ENCODE measurements at places on chromosomes 7 and 10. TPM values are rescaled to one million over a fixed set of nuclear protein-coding genes. Genes with fewer than 3 reads are reported as not detected.

RNF148 gene
- not detected for polyA plus RNA-seq

HABP2 gene
- polyA plus RNA-seq, result not detected

PDLIM1 gene
- polyA plus RNA-seq, result 1.2 TPM

DNA sequence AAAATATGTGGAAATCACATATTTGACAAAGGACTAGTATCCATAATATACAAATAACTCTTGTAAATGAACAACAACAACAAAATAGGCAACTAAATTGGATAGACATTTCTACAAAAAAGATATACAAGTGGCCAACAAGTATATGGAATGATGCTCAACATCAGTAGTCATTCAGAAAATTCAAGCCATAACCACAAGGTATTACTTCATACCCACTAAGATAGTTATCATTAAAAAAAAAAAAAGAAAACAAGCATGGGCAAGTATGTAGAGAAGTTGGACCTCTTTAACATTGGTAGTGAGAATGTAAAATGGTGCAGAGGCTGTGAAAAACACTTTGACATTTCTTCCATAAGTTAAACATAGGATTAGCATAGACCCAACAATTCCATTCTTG lies 80.8 kb downstream of the CYP26A1 start:
- no peak overlapping the region for H3K27ac ChIP-seq
- DNase-seq, result no peak
- peaks cover 16% of the 10 kb centered on the region for H3K4me1 ChIP-seq
- H3K27me3 ChIP-seq, result no peaks in the 10 kb centered on the region
- no peaks in the 10 kb centered on the region for H3K36me3 ChIP-seq
- no peak overlapping the region for H3K4me3 ChIP-seq

GRCh38 chr7:3028071-3028757 lies 15.5 kb downstream of the CARD11 start:
- peak; percentile 37 for DNase-seq
- no peaks in the 10 kb centered on the region for H3K36me3 ChIP-seq
- H3K4me1 ChIP-seq, result peaks cover 9% of the 10 kb centered on the region
- H3K4me3 ChIP-seq, result no peak overlapping the region

DNA sequence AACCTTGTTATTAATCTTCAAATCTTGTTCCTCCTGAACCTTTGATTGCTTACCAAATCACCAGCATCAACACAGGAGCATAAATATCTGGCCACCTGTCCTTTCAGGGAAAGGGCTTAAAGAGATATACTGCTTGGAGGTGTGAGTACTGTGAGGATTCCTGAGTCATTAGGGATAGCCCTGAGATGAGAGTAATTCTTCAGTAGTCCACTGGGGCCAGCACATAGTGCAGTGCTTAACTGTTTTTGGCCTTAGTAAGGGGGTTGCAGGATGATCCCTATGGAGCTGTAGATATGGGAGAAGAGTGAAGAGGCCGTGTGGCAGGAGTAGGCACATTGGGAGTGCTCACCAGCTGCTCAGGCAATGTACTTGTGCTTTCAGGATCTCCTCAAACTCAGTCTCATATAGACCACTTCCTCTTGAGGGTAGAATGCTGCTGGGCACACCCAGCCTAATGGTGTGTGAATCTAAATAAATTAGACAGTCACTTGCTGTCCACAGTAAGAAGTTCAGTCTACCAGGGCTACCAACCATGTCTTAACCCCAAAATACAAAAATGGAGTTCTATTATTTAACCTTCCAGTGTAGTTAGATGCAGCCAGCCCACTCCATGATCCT lies 26.5 kb upstream of the GPR141 start:
- H3K27me3 ChIP-seq, result no peaks in the 10 kb centered on the region
- no peak for DNase-seq
- H3K4me3 ChIP-seq, result no peak overlapping the region
- H3K36me3 ChIP-seq, result no peaks in the 10 kb centered on the region
- no peaks in the 10 kb centered on the region for H3K4me1 ChIP-seq
- no peak overlapping the region for H3K27ac ChIP-seq

- H3K4me3 ChIP-seq, result no peak overlapping the region
- no peak overlapping the region for H3K27ac ChIP-seq
- DNase-seq, result no peak
- H3K36me3 ChIP-seq, result no peaks in the 10 kb centered on the region
- no peaks in the 10 kb centered on the region for H3K27me3 ChIP-seq
These were observed 212.2 kb downstream of the ETV1 start for GRCh38 chr7:13777242-13777641.

THNSL1 gene
- polyA plus RNA-seq, result 13.4 TPM

- no peaks in the 10 kb centered on the region for H3K27me3 ChIP-seq
- DNase-seq, result no peak
- no peak overlapping the region for H3K27ac ChIP-seq
- H3K4me3 ChIP-seq, result no peak overlapping the region
- H3K36me3 ChIP-seq, result no peaks in the 10 kb centered on the region
These were observed 1199.9 kb downstream of the GATA3 start for GRCh38 chr10:9254353-9254752.

TMEM130 gene
- polyA plus RNA-seq, result not detected

CDK14 gene
- polyA plus RNA-seq, result 0.43 TPM

- no peaks in the 10 kb centered on the region for H3K36me3 ChIP-seq
- DNase-seq, result no peak
- H3K27ac ChIP-seq, result no peak overlapping the region
- peaks cover 25% of the 10 kb centered on the region for H3K4me1 ChIP-seq
- no peaks in the 10 kb centered on the region for H3K27me3 ChIP-seq
- no peak overlapping the region for H3K4me3 ChIP-seq
These were observed 147.3 kb downstream of the PFKFB3 start for GRCh38 chr10:6349846-6350535.

DNA sequence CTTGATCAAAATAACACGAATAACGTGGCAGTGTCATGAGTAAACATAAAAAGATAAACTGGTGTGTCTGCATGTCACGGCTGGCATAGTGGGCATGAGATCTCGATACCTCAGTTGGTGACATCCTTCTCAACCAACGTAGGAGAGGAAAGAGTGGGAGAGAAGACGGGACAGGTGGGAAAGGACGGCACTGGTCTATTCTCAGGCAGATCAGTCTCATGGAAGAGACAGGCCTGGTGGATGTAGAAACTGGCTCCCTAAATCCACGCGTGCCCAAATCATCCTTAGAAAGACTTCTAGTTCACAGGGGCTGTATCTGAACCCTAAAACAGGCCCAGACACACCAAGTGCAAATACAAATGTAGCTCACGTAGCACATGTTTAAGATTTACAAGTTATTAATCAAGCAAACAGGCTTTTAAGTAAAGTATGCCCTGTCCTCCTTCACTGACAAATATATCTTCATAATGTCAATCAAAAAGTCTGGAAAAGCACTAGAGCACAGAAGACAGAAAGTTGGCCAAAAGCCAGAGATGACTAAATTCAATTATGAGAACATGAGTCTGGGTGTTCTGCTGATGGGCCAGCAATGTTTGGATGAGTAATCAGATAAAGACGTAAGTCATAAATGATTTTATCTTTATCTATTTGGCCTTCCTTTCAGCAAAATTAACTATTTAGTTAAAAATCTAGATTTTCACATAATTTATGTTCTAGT lies 56.3 kb downstream of the SFMBT2 start:
- no peaks in the 10 kb centered on the region for H3K4me1 ChIP-seq
- DNase-seq, result no peak
- no peak overlapping the region for H3K27ac ChIP-seq
- no peaks in the 10 kb centered on the region for H3K36me3 ChIP-seq
- no peaks in the 10 kb centered on the region for H3K27me3 ChIP-seq
- no peak overlapping the region for H3K4me3 ChIP-seq

- H3K4me1 ChIP-seq, result peaks cover 6% of the 10 kb centered on the region
- H3K36me3 ChIP-seq, result no peaks in the 10 kb centered on the region
- H3K4me3 ChIP-seq, result no peak overlapping the region
- H3K27ac ChIP-seq, result no peak overlapping the region
These were observed 384.5 kb downstream of the KCNMA1 start for GRCh38 chr10:77253147-77253545.

MINDY3 gene
- polyA plus RNA-seq, result 3.6 TPM

GRCh38 chr7:107150375-107151073 lies 18.3 kb upstream of the HBP1 start:
- H3K4me1 ChIP-seq, result no peaks in the 10 kb centered on the region
- no peak overlapping the region for H3K27ac ChIP-seq
- no peaks in the 10 kb centered on the region for H3K36me3 ChIP-seq
- no peak overlapping the region for H3K4me3 ChIP-seq
- no peaks in the 10 kb centered on the region for H3K27me3 ChIP-seq

- H3K36me3 ChIP-seq, result no peaks in the 10 kb centered on the region
- H3K27me3 ChIP-seq, result no peaks in the 10 kb centered on the region
- H3K27ac ChIP-seq, result no peak overlapping the region
- no peak for DNase-seq
- H3K4me3 ChIP-seq, result no peak overlapping the region
- H3K4me1 ChIP-seq, result no peaks in the 10 kb centered on the region
These were observed 108.6 kb upstream of the GPR26 start for GRCh38 chr10:123557366-123558108.

GRCh38 chr10:54469587-54470323 lies 331.3 kb downstream of the PCDH15 start:
- H3K27ac ChIP-seq, result no peak overlapping the region
- no peaks in the 10 kb centered on the region for H3K4me1 ChIP-seq
- no peaks in the 10 kb centered on the region for H3K27me3 ChIP-seq
- H3K4me3 ChIP-seq, result no peak overlapping the region
- H3K36me3 ChIP-seq, result no peaks in the 10 kb centered on the region
- no peak for DNase-seq

GRCh38 chr10:47378183-47378510 lies 5.9 kb downstream of the ZNF488 start:
- no peaks in the 10 kb centered on the region for H3K4me1 ChIP-seq
- H3K4me3 ChIP-seq, result no peak overlapping the region
- DNase-seq, result no peak
- no peak overlapping the region for H3K27ac ChIP-seq
- no peaks in the 10 kb centered on the region for H3K36me3 ChIP-seq
- H3K27me3 ChIP-seq, result no peaks in the 10 kb centered on the region

LLCFC1 gene
- not detected for polyA plus RNA-seq

ZMIZ1 gene
- polyA plus RNA-seq, result 1.8 TPM

DNA sequence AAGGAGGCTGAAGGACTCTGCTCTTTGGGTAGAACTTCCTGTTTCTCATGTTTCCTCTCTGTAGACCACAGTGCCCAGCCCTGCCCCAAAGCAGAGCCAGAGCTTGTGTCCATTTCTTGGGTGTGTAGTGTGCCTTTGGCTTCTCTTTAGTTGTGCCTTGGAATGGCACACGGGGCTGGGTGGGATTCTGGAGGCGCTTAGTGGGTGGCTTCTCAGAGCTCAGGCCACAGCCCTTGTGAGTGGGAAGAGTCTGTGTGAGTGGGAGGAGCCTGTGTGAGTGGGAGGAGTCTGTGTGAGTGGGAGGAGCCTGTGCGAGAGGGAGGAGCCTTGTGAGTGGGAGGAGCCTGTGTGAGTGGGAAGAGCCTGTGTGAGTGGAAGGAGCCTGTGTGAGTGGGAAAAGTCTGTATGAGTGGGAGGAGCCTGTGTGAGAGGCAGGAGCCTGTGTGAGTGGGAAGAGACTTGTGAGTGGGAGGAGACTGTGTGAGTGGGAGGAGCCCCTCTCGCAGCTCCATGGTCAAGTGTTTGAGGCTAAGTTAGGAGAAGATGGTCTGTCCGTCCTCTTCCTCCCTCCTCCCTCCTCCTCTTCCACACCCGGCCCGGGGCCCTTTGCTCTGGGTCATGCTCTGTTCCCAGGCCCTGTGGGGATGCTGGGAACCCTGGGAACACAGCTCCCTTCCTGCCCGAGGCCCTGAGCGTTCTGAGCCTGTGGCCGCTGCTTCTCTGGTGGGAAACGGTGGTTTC lies 153.0 kb downstream of the GRK5 start:
- H3K4me1 ChIP-seq, result no peaks in the 10 kb centered on the region
- DNase-seq, result peak; percentile 14
- H3K4me3 ChIP-seq, result no peak overlapping the region
- no peaks in the 10 kb centered on the region for H3K27me3 ChIP-seq
- no peaks in the 10 kb centered on the region for H3K36me3 ChIP-seq
- no peak overlapping the region for H3K27ac ChIP-seq
